Muscle of arm (tissue), 14 donors: ENCODE measurements at places on chromosomes 5 and 9.
A peak's percentile ranks its signal among the peaks of the same experiment; 100 is the strongest.

- DNase-seq: no peak
These were observed 132.9 kb downstream of the STARD4 start for GRCh38 chr5:111379391-111379816.

DNA sequence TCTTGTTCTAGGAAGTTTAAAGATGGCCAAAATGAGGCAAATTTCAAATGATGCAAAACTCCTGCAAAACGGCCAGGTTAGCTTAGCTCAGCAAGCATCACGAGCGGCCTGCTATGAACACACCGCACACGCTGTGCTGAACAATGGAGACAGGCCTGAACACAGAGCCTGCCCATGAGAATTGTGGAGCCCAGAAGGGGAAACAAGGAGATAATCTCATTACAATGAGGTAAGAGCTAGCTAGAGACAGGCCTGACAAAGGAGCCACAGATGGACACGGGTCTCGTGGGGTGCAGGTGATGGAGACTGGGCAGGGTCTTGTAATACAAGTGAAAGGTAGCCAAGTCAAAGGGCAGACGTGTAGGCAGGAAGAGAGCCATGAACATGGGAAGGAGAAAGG lies 50.2 kb downstream of the PSMB7 start:
- no peak for DNase-seq

- DNase-seq: no peak
These were observed 989.8 kb downstream of the TLE4 start for GRCh38 chr9:80561526-80561925.

GRCh38 chr9:124013309-124014210 lies 2.0 kb downstream of the LHX2 start:
- no peak for DNase-seq

DNA sequence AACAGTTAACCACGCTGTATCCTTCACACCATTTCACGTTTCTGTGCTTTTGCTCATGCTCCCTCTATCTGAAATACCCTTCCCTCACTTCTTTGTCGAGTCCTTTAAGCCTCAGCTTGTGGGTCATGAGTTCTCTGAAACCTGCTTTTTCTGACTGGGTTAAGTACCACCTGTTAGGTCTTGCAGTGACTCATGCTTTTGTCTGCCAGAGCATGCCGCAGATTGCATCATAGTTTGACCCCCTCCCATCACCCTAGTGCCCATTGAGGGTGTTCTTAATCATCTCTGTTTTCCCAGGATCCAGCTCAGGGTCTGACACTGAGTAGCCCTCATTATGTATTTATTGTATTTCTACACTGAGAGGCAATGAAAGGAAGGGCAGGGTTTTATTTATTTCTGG lies 190.2 kb downstream of the ASTN2 start:
- DNase-seq: no peak

GRCh38 chr9:137660144-137660543 lies 41.3 kb downstream of the EHMT1 start:
- DNase-seq: no peak

- DNase-seq: no peak
These were observed 12.0 kb downstream of the IRX2 start for GRCh38 chr5:2739360-2740050.

DNA sequence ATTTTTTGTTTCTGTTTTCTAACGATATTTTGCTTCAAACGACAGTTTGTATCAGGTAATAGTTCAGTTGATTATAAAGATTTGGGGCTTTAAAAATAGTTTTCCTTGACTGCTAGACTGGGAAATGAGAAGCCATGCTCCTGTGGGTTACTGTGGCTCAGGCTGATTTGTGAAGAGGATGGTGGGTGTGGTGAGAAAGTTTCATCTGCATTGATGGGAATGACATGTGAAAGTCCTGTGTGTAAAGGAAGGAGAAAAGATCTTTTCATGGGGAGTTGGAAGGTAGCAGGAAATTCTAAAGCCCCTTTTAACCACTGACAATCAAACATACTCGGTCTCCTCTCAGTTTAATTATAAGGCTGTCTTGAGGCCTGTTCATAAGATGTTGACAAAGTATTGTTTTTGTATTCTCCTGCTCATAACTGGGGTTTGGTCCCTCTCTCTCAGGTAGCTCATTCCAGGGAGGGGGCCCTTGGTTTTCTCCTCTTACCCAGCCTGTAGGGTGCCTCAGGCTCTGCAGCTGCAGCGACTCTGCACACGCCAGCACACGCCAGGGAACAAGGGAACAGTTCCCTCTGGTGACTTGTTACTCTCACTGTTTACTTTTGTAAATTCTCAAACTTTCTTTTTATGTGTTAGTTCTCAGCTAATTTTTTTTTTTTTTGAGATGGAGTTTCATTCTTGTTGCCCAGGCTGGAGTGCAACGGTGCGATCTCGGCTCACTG lies 91.6 kb downstream of the CARTPT start:
- DNase-seq: no peak

- no peak for DNase-seq
These were observed 32.2 kb downstream of the EXD3 start for GRCh38 chr9:137390553-137391410.

GRCh38 chr9:8172000-8172399 lies 372.4 kb upstream of the DMAC1 start:
- no peak for DNase-seq

GRCh38 chr5:58545912-58546311 lies 37.0 kb upstream of the RAB3C start:
- no peak for DNase-seq

GRCh38 chr5:2125901-2126265 lies 243.2 kb upstream of the IRX4 start:
- DNase-seq: no peak

DNA sequence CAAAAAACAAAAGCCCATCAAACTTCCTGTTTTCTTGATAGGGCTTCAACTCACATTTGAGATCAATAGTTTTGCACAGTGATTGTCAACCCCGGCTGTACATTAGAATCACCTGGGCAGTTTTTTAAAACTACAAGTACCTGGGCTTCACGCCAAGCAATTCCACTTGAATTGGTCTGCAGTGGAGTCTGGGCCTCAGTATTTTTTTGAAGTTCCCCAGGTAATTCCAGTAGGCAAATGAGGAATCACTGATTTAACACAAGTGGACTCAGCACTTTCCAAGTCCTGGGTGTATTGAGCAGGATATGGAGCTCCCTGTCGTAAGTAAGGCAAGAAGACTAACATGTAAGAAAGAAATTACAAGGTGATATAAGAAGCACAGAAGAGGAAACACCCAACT lies 14.8 kb upstream of the SMIM15 start:
- no peak for DNase-seq

DNA sequence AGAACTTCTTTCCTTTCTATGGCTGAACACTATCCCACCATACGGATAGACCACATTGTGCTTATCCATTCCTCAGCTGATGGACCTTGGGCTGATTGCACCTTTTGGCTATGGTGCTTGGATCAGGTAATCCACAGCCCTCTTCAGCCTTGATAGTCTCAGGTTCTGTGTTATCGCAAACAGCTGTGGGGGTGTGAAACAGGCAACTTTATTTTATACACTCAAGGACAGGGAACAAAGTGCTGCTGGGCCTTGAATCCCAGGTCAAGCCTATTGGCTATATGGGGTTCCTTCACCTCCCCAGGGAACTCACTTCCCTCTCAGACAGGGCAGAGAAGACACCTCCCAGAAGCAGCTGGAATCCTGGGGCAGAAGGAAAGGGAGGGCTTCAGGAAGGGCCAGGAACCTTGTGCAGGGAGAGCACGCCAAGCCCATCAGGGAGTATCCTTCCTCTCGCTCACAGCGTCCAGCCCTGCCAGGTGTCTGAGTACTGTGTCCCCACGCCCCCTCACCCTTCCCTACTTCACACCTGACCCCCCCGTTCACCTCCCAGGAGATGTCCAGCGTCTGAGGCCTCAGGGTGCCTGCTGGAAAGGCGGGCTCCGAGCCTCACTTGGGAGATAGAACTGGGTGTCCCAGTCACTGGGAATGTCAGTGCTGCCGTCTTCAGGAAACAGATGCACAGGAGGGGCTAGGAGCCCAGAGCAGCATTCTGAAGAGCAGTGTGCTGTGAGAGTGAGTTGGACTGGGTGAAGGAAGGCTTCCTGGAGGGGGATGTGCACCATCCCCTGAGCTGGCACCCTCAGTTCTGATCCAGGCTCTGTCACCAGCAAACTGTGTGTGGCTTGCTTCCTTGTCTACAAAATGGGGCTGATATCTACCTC lies 32.8 kb downstream of the AFAP1L1 start:
- DNase-seq: no peak

GRCh38 chr9:117936185-117937130 lies 232.3 kb downstream of the TLR4 start:
- no peak for DNase-seq

- DNase-seq: no peak
These were observed 1.1 kb downstream of the GSN start for GRCh38 chr9:121268851-121269641.

GRCh38 chr5:142918959-142919635 lies 148.9 kb downstream of the ARHGAP26 start:
- DNase-seq: no peak

DNA sequence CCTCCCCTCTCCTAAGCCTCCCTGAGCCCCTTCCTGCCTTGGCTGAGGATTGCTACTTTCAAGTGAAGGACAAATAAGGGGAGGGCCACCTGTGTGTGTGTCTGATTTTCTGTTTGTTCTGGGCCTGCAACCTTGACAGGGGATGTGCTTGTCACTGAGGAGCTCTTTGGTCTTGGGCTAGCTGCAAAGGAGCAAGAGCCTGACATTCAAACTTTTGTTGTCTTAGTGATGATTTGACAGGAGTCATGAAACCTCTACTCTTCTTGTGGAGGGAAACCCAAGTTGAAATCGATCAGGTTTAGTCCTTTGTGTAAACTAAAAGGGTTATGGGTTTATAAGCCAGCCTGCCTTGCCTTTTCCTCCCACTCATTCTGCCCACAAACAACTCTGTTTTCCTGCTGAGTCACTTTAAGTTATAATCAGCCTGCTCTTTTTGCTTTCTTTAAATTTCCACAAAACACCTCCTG lies 16.9 kb downstream of the CLTA start:
- DNase-seq: no peak

DNA sequence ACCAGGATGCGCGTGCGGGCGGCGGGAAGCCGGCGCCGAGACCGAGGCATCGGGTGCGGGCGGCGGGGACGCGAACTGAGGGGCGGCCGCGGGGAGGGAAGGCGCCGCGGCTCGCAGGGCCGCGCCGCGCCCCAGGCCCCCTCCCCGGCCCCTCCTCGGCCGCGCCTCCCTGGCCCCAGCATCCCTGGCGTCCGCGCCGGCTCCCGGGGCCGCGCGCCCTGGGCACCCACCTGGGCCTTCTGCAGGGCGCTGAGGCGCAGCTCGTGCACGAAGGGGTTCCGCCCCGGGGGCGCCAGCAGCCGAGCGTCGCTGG lies 324 bp downstream of the LPCAT1 start:
- DNase-seq: no peak

- DNase-seq: no peak
These were observed 29.2 kb upstream of the GZMA start for GRCh38 chr5:55073211-55073610.

- no peak for DNase-seq
These were observed 35.0 kb downstream of the SLC1A3 start for GRCh38 chr5:36641431-36641830.

DNA sequence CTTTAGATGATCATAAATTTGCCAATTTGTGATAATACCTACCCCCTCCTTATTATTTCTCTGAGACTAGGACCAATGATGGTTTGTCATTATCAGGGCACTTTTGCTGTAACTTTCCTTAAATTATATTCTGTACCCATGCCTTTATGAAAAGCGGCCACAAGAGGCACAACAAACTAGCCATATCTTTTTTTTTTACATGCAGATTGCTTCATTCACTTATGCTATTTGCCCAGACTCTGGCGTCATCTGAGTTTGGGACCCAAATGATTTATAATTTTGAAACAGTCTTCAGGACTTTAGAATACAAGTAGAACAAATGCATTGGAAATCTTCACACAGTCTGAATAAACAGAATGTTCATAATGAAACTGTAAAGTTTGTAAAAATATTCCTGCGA lies 408.1 kb downstream of the MAT2B start:
- no peak for DNase-seq

- peak; percentile 72 for DNase-seq
These were observed 1.1 kb downstream of the POLR1E start for GRCh38 chr9:37486616-37487548.

DNA sequence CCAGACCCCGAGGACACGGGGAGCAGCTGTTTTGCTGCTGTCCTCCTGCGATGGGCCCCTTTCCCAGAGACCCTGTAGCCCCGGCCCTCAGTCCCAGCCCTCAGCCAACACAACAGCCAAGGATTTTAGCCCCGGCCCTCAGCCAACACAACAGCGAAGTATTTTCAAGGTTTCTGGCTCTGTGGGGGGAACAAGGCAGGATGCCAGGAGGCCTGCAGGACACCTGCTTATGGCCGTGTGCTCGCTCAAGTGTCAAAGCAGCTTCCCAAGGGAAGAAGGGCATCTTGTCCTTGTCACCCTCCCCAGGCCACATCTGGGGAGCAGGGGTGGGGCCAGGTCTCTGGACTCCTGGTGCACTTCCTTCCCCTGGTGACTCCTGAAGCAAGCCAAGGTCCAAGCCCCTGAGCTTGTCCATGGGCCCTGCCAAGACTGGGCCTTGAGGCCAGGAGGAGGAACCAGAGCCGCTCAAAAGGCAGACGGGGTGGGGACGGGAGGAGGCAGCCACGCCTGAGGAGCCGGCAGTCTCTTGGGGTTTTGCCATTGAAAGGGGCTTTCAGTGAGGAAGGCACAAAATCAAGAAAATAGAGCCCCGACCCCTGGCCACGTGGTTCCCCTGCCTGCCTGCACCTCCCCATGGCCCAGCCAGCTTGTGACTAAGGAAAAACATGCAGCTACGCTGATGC lies 10.8 kb downstream of the KCNT1 start:
- peak; percentile 69 for DNase-seq

DNA sequence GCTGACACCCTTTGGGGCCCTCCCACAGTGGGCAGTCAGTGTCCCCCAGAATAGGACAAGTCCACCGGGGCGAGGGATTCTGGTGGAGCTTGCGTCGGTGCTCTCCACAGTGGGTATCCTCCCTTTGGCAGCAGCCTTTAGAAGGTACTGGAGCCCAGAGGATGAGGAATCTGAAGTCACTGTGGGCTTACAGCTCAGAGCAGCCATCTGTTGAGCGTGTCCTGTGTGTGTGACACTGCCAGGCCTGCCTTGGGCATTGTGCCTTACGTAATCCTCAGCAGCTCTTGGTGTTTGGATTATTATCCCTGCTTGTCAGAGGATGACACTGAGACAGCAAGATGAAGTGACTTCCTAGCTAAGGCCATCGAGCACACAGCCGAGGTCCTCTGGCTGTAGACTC lies 12.6 kb downstream of the URM1 start:
- DNase-seq: no peak

- no peak for DNase-seq
These were observed 76.0 kb upstream of the IFNE start for GRCh38 chr9:21558079-21558478.

- no peak for DNase-seq
These were observed 60.1 kb downstream of the SIL1 start for GRCh38 chr5:139138109-139138508.

GRCh38 chr9:127181315-127181580 lies 58.8 kb upstream of the ANGPTL2 start:
- DNase-seq: no peak

GRCh38 chr9:124268248-124268647 lies 10.5 kb downstream of the NEK6 start:
- no peak for DNase-seq

DNA sequence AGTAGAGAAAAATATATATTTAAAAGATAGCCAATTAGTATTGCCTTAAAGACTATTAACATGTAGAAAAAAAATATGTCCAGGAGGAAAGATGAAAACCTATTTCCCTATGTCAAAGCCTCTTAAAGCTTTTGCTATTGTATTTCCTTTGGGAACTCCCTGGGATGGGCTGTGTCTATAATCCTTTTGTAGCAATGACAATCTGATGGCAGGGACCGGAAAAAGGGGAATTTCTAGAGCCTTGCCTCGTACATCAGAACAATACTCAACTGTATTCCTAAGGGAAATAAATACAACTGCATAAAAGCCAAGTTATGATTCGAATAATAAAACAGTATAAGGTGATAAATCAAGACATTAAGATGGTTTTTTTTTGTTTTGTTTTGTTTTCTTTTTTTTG lies 257.3 kb downstream of the MLLT3 start:
- DNase-seq: no peak
